ENCODE measurements at places on chromosomes 12 and 14.
A peak's percentile ranks its signal among the peaks of the same experiment; 100 is the strongest.

- no peak for DNase-seq
Measured at GRCh38 chr14:74459976-74460375, 33.1 kb downstream of the NPC2 start.

DNA sequence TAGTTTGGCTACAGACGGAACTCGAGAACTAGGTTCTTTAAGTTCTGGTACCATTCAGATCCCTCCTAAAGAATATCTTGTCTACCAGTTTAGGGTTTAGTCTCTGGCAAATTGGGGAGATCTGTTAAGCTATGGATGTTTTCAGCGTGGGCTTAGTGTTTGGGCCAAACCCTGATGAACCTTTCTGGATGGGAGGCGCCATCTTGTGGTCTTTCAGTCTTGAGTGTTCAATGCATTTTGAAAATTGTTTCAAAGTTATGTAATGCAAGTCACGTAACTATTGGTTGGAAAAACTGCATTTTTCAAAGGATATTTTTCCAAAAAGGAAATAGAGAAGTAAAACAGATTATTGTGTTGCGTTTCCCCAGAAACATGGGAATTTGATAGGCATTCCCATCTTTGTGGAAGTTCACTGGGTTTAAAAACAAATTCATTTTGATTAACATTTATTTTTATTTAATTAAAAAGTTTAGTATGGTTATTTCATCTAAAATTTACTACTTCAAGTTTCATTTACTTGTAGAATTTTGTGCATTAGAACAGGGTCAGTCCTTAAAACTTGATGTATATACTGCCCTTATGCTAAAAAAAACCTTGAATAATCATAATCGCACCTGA, 169.0 kb downstream of the PRIMA1 start:
- DNase-seq: peak; percentile 1

DNA sequence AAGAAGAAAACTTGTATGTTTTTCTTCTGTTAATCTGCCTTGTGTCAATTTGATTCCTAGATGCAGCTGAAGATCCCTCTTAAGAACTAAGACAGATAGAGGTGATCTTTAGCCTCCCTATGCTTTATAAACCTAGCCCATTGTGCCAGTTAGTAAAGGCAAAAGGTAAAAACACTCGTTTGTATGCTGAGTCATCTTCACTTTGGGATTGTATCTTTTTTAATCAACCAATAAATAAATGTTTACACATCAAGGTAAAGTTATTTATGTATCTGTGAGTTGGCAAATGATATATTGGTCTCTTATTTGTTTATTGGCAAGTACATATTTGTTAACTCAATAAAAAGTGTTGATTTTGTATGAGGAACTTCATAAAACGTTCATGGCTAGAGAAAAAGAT, 165.9 kb upstream of the AMIGO2 start:
- no peak for DNase-seq

- DNase-seq: no peak
Measured at GRCh38 chr14:49924852-49925251, 32.0 kb downstream of the ARF6 start.

- no peak for DNase-seq
Measured at GRCh38 chr12:99157946-99158345, 489.6 kb upstream of the GARIN6 start.

- DNase-seq: no peak
Measured at GRCh38 chr12:120094485-120094884, 22.1 kb downstream of the RAB35 start.

DNA sequence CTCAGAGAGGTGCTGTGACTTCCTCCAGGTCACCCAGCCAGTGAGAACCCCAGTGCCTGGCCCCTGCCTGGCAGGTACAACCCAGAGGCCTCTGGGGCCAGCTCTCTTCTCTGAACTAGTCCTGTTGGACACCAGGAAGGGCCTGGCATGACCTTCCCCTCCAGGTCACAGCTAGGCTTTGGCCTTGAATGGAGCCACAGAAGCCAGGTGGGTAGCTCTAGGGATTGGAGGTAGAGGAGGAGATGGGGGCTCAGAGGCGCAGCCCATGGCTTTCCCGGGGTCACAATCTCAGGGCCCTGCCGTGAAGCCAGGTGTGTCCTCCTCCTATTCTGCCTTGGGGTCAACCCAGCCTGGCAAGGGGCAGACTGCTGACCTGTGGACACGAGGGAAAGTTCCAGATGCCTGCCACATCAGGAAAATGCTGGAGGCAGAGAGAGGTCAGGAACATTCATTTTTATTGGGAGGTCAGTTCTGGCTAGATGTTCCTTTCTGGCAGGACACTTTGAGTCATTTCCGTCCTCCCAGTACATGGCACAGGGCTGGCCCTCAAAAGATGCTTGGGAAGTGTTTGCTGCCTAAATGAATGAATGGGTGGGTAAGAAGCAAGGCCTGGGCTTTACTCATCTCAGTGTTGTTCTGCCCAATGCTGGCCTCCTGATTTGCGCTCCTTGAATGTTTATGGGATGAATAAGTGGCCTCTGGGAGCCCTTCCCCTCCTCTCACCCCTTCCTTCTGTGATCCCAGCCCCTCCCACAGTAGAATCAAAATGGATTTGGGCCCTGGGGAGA, 25.4 kb downstream of the FAM222A start:
- DNase-seq: no peak

DNA sequence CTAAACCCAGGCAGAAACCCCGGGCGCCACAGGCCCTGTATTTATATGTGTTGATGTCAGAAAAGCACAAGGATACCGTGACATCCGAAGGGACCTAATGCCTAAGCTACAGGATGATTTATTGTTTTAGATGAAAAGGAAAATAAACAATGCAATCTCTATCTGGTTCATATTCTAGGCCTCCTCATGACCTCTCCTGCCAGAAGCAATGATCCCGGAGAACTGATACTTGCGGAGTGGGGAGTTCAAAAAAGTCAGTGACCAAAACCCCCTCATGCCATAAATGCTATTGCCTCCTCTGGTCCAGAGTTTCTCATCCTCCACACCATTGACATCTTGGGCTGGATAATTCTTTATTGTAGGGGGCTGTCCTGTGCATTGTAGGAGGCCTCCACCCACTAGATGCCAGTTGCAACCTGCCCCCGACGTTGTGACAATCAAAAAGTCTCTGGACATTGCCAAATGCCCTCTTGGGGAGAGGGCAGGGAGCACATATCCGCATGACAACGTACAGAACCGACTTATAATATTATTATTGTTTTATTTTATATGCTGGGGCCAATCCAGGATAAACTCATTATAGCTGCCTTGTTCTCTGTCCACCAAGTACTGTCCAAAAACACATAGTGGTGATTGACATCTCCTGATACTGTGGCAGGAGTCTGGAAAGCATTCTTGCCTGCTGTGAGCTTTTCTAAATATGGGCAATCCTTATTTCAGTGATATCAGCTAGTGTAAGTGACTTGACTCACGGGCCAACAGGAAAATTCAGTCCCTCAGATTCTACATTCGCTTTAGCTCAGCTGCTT, 1.1 kb upstream of the CSRP2 start:
- no peak for DNase-seq
